ENCODE measurements at places on chromosomes 16 and 17.

DNA sequence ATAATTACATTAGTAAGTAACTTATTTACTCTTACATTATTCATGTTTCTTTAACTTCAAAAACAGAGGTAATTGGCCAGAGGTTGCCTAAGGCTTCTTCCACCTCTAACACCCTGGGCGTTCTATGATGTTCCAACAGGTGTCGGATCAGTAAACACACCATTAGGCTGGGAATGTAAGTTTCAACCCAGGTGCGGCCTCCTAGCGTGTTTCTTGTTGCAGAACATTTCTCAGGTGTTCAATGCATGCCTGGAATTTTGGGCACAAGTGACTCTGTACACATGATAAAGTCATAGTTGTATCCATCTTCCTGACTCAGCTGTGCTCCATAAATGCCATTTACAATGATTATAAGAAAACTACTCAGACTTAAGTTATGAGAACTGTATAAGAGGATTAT, 1.0 kb downstream of the KRTAP2-2 start:
- no peak for DNase-seq

- no peak for DNase-seq
Measured at GRCh38 chr17:33469421-33469820, 176.3 kb upstream of the ASIC2 start.

DNA sequence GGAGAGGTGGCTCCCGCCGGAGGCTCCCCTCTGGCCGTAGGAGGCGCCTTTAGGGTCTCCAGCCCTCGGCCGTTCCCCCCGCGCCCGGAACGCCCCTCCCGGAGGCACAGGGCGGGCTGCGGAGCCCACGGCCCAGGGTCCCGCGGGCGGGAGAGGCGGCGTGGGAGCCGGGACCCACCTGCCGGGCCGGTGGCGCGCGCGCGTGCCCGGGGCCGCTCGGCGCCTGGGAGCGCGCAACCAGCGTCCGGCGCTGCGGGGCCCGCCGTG, at the start of gene MIF4GD:
Gene MIF4GD (minus strand): TSS at position 266 of the 267 bp plus-strand sequence. CDS start 1,036 bp downstream, outside the sequence.
- no peak for DNase-seq

DNA sequence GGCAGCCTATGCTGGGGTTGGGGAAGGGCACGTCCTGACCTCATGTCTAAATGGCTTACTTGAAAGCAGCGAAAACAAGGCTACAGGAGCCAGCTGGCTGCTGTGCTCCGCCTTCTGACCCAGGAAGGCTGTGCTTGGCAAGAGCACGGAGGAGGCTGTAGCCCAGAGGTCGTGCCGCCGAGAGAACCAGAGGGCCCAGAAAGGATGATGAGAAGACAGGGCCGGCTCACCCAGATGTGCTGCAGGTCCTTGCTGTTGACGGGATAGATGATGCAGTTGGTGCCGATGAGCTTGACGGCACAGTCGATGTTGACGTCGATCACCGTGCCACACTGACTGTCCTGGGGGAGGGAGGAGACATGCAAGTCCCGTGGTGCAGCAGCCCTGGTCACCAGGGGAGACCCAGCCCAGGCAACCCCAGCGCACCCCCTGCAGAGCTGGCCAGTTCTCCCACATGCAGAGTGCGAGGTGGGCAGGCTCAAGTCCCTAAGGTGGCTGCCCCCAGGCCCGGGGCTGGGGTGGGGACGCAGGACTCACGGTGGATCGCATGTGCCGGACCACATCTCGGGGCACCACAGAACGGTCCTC, 20.7 kb downstream of the SPHK1 start:
- DNase-seq: no peak

DNA sequence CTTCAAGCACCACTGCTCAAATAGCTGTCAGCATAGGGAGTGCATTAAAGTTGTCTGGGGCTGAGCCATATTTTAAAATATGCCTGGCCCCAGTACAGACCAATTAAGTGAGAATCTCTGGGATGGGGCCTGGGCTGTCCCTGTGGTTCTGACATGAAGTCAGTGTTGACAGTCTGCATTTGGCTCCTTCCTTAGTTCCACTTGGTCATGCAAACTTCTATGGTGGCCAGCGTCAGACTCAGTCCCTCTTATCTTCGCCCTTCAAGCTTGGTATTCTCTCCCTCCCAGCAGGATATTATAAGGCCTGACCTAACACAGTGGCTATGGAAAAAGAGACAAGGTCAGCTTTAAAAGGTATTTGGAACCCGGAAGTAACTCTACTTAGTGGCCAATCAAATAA, 177.2 kb downstream of the PMP22 start:
- no peak for DNase-seq

GRCh38 chr17:31067691-31068184, 27.0 kb upstream of the NF1 start:
- DNase-seq: no peak

DNA sequence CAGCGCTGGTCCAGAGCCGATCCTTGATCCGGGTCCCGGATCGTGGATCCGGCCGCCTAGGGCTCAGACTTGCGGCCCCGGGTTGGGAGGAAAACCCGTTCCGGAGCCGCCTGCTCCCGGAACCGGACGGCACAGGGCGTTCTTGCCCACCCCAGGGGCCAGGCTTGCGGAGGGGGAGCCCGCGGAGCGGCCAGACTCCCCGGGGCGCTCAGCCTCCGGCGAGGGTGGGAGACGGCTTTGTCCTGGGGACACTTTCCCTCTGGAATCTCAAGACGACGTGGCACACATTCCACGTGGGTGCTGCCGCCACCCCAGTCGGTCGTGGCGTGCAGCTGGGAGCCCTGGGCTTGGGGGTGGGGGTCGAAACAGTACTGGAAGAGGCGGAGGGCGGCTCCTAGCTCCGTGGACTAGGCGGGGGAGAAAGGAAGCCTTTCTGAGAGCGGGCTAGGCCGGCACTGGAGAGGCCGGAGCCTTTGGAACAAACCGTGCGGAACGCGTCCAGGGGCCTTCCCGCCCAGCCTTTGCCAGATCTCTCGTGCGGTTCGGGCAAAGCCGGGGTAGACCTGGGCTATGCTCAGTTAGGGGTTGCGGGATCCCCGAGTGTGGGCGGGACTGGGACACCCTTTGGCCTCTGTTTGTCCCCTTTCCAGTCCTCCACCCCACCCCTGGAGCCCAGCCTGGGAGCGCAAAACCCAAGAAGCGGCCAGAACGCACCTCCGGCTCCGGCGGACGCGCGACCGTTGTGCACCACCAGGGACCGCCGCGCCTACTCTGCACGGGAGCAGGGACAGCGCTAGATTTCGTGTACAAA, 26.5 kb downstream of the SREBF1 start:
- no peak for DNase-seq

GRCh38 chr17:29179232-29180033, 765 bp downstream of the MYO18A start:
- DNase-seq: no peak

- DNase-seq: no peak
Measured at GRCh38 chr17:75614006-75614405, 19.2 kb upstream of the SMIM5 start.

DNA sequence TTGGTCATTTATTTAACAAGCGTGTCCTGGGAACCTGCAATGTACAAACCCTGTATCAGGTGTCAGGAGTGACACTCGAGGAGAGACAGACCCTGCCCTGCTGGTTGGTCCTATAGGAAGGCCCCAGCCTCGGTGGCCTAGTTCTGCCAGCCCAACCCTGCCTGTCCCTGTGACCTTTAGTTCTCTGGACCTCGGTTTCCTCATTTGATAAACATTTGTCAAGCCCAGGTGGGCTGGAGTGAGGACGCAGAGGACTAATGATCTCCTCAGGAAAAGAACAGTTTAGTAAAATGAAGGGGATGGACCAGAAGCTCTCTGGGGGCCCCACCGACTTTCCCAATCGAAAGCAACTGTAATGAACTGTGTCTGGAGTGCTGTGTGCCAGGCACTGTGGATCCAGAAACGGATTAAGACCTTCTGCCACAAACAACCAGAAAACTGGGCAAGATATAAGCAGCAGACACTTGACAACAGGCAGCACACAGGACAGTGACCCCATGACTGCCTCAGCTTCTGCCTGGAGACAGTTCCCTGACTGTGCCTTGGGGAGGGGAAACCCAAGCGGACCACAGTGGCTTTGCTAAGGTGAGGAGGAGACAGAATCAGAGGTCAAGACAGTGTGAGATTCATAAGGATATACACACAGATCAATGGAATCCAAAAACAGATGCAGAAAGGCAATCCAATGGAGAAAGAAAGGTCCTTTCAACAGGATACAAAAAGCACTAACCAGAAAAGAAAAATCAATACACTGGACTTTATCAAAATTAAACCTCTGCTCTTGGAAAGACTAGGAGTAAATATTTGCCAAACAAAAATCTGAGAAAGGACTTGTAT, 8.8 kb downstream of the PRCD start:
- DNase-seq: no peak

DNA sequence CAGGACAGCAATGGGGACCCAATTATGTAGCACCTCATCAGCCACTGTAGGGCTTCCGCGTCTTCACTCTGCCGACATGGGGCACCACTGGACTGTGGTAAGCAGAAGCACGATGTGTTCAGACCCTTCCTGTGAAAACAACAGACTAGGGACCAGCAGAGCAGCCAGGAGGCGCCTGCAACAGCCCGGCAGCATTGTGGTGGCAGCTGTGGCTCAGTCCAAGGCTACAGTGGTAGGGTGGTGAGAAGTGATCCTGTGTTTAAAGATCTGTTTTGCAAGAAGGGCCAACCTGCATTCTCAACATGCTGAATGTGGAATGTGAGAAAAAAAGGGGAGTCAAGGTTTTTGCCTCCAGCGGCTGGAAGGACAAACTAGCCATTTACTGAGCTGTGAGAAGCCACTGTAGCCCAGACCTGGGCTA, 80.8 kb downstream of the GAS7 start:
- peak; percentile 28 for DNase-seq

Measured in CD4-positive, alpha-beta T cell treated with Interleukin-15 for 4 hours (primary cell).